ENCODE measurements at places on chromosomes 3 and 15.

DNA sequence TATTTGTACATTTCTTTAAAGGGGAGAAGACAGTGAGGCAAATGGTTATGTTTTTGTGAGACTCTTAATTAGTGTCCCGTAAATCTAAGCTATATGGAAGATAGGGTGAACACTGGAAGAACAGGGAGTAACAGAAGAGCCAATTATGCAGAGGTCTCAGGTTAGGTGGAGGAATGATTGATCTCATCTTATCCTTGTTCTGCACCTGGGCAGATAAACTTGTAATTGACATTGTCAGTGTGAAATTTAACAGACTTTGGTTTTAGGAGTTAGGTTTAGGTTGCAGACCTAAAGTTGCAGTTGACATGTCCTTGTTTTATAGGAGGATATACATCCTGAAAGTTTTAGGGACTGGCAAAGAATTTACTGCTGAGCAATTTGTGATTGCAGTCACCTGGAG lies 3.1 kb upstream of the TWF2 start:
- no peak for DNase-seq

- DNase-seq, result peak; percentile 53
These were observed 245.1 kb downstream of the MAGI1 start for GRCh38 chr3:65793495-65794200.

DNA sequence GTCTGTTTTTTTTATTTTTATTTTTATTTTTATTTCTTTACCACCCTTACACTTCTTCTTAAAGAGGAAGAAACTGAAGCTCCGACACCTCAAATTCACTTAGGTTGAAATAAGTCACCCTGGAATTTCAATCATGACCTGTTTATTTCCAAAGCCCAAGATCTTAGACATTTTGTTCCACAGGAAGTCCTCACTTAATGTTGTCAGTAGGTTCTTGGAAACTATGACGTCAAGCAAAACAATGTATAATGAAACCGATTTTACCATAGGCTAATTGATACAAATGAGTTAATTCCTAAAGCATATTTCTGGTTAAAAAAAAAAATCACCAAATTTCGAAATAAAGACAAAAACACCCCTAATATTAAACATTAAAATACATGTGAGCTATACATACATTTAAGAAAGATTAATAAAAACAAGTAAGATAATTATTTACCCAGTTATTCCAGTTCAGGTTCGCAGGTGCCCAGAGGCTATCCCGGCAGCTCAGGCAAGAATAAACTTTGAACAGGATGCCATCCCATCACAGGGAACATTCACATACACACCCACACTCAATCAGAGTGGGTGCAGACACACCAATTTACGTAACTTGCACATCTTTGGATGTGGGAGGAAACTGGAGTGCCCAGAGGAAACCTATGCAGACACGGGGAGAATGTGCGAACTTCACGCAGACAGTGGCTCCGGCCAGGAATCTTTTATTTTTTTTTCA lies 391.0 kb downstream of the RAP2B start:
- no peak for DNase-seq

GRCh38 chr3:64266983-64267382 lies 41.7 kb upstream of the PRICKLE2 start:
- no peak for DNase-seq

DNA sequence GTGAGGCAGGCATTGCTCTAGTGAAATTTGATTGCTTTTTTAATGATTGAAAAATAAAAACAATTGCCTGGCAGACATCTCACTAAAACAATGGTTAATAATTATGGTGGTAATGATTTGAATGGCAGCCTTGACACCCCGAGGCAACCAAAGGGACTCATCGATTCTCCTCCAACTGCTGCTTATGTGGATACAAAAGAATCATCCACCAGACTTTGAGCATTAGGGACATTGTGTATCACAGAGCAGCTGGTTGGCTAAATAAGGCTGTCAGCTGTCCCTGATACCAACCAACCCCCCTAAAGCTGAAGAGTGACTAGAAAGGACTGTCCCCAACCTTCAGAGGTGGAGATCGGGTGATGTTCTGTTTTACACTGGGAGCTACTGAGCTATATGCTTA lies 1.7 kb upstream of the CD47 start:
- DNase-seq, result no peak

DNA sequence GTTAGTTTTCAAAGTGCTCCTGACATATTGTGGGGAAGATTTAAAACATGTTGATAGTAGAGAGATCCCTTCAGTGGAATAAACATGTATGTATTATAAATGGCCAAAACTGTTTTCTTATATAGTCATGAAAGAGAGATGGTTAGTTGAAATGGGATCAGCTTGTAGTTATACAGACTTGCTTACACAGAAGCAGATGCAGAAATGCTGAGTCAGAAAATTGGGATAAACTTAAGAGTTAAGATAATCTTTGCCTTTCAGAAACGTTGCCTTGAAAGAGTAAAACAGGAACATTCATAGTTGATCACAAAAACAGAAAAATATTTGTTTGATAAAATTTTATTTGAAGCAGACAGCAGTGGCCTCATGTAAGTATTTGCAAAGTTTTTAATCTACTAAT lies 433.2 kb upstream of the BCHE start:
- DNase-seq, result no peak

DNA sequence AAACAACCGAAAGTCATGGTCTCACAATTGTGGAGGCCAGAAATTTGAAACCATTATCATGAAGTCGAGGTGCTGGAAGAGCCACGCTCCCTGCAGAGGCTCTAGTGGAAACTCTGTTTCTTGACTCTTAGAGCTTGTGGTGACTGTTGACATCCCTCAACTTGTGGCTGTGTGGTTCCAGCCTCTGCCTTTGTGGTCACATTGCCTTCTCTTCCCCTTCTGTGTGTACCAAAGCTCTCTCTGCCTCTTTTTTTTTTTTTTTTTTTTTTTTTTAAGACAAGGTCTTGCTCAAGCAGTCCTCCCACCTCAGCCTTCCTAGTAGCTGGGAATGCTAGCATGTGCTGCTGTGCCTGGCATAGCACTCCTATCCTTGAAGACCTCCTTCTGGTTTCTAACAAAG lies 48.7 kb upstream of the CRTC3 start:
- DNase-seq, result peak; percentile 11

- no peak for DNase-seq
These were observed 5.0 kb downstream of the NAA50 start for GRCh38 chr3:113741086-113741485.

GRCh38 chr3:29802057-29802456 lies 521.2 kb downstream of the RBMS3 start:
- no peak for DNase-seq

DNA sequence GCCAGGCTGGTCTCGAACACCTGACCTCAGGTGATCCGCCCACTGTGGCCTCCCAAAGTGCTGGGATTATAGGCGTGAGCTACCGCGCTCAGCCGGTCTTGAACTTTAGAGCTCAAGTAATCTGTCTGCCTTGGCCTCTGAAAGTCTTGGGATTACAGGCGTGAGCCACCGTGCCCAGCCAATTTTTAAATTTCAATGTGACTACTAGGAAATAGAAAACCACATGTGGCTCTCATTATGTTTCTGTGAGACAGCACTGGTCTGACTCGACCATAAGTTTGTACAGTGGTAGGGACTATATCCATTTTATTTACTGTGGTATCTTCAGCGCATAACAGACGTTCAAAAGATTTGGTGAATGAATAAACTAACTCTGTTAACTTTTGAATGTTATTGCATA lies 9.1 kb downstream of the ZFAND6 start:
- DNase-seq, result peak; percentile 75

DNA sequence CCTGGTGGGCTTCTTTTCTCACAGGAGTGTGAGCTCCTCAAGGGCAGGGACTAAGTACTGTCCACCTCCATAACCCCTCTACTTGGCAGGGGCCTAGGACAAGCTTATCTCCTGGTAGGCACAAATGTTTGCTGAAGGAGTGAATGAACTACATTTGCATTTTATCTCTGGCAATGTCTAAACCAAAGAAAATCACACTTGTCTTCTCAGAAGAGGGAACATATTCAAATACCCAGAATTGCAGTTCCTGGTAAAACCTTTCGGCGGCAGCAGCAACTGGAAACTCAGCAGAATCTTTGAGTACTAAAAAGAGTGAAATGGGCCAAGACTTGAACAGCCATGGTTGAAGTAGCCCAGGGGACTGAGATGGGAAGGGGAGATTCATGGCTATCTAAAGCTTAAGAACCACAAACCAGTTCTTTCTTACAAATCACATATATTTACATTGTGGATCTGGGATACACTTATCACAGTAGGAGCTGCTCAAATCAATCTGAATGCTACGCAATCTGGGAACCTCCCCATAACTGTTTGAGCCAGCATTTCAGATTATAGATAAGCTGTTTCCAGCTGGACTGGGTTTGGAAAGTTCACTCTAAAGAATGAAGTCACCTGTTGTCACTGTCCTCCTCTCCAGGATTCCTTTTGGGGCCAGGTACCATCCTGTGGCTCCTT lies 18.7 kb upstream of the PTPN9 start:
- DNase-seq, result no peak

DNA sequence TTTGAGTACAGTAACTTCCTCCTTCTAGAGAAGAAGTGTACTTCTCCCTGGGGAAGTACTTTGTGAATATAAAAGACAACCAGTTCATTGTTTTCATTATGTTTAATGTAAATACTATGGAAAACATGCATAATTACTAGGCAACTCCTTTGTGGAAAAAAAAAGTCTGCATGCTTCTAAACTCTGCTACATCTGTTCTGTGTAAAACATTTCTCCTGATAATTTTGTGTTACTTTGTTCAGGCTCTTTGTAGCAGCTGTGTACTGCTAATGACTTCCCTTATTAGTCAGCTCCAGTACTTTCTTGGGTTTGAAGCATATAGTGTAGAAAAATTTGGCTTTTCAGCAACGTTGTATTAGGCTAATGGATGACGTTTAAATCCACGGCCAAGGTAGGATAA lies 111.6 kb downstream of the FEZF2 start:
- no peak for DNase-seq

GRCh38 chr3:46987743-46988401 lies 8.4 kb downstream of the NBEAL2 start:
- DNase-seq, result peak; percentile 40

GRCh38 chr15:72515591-72516389 lies 41.7 kb downstream of the ARIH1 start:
- no peak for DNase-seq

- peak; percentile 52 for DNase-seq
These were observed 66.3 kb downstream of the ISG20 start for GRCh38 chr15:88704791-88705768.

DNA sequence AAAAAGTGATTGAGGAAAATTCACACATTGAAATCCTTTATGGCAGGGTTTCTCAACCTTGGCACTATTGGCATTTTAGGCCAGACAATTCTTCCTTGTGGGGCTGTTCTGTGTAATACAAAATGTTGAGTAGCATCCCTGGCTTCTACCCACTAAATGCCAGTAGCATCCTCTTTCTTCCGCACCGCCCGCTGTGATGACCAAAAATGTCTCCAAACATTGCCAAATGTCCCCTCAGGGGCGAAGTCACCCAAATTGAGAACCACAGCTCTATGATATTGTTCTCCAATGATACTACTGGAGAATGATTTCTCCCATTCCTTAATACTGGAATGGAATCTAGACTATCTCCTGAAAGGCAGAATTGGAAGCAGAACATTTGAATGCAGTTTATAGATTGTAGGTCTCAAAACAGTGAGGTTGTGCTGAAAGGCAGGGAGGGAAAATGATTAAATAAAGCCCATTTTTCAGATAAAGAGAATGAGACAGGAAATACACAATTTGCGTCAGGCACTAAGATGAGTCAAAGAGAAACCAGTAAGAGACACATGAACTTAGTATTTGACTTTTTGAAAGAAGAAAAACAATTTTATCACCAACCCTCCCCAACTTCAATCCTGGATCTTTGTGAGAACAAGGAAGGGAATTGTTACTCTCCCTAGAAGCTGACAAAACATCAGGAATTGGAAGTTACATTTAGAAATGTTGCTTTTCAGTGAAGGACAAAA lies 101.6 kb upstream of the TNIK start:
- DNase-seq, result peak; percentile 30

- peak; percentile 77 for DNase-seq
These were observed 23.2 kb downstream of the RPLP1 start for GRCh38 chr15:69475769-69476358.

DNA sequence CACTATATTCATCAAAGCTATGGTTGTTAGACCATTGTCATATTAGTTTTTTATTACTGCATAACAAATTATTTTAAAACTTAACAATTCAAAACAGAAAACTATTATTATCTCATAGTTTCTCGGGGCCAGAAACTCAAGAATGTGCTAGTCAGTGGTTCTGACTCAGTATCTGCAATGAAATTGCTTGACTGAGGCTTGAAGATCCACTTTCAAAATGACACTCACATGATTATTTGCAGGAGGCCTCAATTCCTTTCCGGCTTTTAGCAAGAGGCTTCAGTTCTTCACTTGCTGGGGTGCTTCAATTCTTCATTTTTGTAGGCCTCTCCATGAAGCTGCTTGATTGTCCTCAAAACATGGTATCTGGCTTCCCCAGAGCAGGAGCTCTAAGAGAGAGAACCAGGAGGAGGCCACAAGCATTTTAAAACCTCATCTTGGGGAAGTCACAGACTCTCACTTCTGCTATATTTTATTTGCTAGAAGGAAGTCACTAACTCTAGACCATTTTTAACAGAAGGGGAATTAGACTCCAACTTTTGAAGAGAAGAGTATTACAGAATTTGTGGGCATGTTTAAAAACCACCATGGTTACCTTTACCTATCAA lies 383.7 kb downstream of the MFSD1 start:
- no peak for DNase-seq

DNA sequence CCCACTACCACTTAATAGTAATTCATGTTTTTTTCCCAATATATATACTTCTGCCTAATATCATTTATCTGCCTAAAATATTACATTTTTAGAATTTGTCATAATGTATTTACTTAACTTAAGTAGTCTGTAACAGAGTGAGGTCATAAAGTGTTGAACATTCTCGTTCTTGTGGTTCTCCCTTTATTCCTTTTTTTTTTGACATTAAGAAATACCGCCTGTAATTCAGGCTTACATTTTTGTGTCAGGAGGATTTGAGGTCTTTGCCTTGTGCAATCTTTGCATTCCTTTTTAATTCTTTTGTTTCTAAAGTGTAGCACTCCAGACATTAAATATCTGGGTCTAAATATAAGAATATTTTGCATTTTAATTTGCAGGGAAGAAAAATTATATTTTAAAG lies 315.4 kb downstream of the PTPRG start:
- DNase-seq, result no peak

DNA sequence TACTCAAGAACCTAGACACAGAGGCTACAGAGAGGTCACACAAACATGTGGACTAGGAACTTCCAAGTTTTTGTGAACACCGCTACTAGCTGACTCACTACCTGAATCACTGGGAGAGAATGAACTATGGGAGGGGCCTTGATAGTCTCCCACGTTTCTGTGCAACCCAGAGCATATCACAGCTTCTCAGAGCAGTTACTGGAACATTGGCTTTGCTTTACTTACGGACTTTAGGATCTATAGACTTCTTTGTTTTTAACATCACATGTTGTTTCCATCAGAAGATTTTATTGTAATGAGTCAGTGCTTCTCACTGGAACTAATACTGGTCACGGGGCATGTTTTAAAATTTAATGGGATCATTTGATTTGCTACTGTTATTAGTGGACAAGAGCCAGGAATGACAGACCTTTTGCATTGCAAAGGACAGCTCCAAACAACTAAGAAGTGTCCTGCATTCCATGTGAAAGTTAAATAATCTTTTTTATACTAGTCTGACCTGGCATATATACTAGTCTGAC lies 35.6 kb downstream of the RTP4 start:
- DNase-seq, result peak; percentile 75

- DNase-seq, result no peak
These were observed 58.9 kb upstream of the MAGI1 start for GRCh38 chr3:66097647-66098046.

- DNase-seq, result no peak
These were observed 82.7 kb upstream of the MBNL1 start for GRCh38 chr3:152185891-152186630.
